ENCODE measurements at places on chromosomes 2 and 18.

DNA sequence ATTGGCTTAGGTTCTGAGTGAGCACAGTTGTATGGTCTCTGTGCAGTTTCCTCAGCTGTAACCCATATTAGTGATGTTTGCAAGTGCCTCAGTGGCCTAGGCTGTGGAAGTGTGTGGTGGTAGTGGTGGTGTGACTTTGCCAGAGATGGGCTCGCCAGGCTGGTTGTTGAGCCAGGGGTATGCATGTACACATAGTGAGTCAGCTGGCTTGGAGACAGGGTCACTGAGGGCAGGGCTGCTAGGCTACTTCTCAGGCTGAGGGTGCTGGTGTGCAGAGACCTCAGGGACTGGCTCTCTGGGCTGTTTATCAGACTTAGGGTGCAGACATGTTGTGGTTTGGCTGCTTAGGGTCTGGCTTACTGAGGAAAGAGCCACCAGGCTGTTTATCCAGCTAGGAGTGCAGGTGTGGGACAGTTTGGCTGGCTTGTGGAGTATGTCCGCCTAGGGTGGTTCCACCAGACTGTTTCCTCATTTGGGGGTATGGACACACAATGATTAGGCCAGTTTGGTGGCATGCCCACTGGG is 15.0 kb downstream of the APLF start:
- no peak for DNase-seq

DNA sequence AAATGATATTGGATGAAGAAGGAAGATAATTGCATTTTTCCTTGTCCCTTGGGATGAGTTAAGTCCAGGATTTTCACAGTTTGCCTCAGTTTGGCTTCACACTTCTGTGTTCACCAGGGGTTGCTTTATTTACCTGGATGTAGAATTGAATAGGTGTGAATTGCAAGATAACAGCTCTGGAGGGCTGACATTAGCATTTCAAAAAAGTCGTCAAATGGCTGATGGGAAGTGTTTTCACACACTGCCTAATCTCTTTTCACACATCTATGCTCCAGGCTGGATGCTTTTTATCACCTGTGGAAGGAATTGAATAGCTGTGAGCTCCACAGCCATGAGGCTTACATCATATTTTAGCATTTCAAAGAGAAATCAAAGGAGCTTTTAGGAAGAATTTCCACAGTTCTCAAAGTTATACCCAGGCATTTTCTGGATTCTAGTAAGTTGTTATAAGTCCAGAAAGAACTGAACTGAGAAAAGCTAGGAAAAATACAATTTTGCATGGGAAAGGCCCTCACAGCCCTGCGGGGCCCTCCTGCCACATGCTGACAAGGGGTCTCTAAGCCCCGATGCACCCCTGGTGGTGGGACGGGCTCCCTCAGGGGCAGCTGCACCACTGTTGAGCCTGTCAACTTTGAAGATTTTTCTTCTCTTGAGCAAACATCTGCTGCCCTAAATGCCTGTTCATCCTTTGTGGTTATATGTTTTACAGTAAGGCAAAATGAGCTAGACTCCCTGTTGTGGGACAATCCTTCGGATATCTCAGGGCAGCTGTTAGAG is 43.9 kb downstream of the TEX51 start:
- DNase-seq = no peak

DNA sequence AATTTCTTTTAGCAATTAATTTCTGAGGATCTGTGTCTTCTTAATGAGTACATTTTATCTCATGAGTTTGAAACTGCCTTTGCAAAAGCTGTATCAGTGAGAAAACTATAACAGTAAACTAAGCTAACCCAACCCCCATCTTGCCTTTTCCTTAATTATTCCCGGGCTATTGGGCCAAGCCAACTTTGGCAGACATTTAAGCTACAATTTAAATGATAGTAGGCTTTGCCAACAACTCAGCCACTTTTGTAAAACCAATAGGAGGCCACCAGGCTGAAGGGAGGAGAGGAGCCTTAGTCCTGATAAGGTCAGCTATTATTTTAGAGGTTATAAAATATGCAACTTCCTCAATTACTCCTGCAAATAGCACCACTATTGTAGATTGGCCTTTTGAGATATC is 218.0 kb upstream of the KCNJ3 start:
- DNase-seq = no peak

DNA sequence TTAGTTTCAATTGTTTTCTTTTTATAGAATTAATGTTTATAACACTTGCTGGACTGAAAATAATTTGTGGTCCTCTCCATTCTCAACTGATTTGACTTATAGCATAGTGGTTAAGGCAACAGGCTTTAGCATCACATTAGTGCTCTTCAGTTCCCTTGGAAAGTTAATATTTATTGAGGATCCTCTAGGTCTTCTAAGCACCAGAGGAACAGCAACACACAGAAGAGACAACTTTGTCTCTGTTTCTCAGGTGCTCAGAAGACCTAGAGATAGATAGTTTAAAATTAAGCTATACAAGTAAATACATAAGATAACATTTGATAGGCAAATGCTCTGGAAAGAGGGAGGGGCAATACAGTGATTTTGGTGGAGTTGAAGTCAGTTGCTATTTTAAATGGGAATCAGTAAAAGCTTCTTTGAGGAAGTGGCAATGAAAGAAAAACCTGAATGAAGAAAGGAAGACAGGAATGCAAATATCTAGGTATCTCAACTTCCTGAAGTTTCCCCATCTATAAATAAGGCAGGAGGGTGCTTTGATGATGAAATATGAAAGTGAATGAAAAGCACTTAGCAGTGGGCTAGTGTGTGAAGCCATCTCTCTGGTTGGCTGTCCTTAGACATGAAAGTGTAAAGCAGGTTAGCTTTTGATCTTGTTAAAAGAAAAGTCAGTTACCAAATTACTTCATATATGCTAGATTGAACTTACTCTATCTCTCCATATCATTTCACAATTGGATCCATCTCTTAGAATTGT is 7.9 kb downstream of the NEUROD1 start:
- DNase-seq = no peak

DNA sequence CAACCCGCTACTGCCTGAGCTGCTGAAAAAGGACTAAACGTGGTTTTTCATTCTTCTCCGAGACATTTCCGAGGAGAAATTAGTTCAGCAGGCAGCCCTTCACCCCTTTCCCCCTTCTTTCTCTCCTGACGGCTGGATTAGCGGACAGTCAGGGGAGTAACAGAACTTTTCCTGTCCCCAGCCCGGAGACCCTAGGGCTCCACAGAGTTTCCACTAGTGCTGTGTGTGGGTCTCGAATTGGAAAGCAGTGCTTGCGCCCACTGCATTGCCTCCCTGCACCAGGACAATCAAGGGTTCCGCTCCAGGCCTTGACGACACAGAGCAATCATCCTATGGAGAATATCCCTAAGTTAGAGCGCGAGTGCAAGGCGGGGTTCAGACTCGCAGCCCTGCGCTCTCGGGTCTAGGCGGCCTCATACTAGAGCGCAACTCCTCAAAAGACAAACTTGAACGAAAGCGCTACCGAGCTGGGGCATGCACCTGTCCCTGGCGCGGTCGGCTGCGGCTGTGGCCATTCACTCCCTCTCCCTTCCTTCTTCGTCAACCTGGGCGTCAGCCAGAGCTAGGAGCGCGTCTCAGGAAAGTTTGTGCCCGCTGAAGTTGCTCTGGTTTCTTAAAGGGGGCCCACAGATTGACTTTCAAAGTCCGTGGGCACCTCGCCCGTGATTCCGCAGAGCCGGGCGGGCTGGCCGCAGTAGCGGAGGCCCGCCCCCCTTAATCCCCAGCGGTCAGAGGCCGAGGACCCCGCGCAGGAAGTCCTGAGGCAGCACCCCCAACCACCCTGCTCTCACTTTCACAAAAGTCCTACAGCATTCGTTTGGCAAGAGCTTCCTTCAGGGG is 801 bp downstream of the OSR1 start:
- DNase-seq = no peak

GRCh38 chr2:113098041-113098440 is 29.4 kb upstream of the IL1RN start:
- DNase-seq = no peak

DNA sequence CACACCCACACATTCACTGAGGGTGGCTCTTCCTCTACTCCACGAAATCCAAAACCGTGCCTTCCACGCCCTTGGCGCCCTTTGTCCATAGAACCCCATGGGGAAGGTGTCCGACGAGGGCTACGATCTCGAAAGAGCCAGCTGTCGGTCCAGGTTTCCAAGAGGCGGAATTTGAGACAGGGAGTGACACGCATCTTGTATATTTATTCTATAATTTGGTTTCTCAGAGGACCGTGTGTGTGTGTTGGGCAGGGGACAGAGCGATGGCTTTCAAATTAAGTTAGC is 726 bp downstream of the C2orf69 start:
- DNase-seq = no peak

DNA sequence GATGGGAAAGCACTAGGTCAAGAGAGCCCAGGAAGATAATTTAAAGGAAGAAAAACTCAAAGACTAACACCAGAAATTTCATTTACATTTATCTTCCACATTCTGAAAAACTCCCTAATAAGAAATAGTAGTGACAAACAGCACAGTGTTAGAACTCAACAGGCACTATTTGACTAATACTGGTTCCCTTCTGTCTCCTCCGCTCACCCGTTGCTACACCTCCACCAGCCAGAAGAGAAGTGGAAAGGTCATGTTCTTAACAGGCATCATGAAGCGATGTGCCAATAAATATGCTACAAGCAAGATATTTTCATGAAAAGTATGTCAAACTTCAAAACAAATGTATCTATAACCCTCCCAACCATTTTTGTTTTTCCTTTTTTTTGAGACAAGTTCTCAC is 5.7 kb downstream of the ROCK1 start:
- no peak for DNase-seq

DNA sequence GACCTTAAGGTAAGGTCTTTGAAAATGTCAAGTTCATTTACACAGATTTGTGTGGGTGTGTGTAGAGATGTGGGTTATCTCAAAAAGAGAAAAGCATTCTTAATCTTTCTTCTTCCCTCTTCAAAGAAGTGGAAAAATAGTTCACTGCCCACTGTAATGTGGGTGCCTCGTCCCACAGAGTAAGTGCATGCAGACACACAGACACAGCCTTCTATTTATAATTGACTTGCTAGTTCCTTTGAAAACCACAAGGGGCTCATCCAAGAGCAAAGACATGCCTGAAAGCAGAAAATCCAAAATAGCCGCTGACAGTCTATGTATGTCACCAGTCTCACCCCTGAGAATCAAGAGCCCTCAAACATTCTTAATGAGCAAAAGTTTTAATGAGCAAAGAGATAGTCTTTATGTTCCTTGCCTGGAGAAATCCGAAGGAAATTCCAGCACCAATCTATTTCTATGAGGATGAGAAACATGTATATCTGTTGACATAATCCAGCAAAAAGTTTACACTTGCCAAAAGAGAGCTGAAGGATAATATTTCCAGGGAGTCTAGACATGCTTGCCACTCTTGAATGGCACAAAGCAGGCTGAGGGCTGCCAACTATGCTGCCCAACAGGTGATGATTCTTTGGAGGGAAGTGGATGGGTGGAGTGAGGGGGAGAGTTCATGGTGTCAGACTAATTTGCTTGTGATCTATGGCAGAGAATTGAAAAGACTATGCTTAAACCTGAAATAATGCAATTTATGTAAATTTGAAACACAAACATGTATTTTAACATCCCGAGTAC is 93.9 kb downstream of the ACVR1 start:
- no peak for DNase-seq

- no peak for DNase-seq
Observed at GRCh38 chr2:71476495-71476894, 23.1 kb downstream of the DYSF start.

GRCh38 chr2:201233192-201233811 is 27.0 kb upstream of the CASP8 start:
- peak; percentile 77 for DNase-seq

DNA sequence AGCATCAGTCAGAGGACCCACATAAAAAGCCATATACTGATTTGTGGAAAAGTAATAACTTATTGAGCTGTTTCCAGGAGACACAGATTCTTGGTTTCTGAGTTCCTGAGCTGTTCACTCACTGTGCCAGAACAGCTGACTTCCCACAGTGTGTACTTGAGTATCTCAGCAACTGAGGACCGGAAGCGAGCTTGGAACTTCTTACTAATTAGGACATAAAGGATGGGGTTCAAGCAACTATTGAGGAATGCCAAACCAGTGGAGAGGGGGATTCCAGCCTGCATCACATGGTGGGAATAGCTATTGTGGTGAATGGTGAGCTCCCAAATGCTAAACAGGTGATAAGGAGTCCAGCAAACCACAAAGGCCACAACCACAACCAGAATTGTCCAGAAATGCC is 16.4 kb downstream of the EEF1B2 start:
- DNase-seq = no peak

DNA sequence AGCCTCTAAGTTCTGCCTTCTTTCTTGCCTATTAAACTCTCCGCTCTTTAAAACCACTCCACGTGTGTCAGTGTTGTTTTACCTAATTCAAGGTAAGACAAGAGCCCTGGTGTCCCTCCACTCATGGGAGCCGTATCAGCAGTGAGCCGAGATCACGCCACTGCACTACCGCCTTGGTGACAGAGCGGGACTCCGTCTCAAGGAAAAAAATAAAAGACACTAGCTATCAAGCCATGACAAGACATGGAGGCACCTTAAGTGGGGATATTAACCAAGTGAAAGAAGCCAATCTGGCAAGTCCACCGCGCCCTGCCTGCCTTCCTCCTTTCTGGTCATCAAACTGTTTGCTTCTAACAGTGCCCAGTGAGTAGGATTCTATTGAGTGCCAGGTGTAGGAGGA is 40.2 kb upstream of the LBH start:
- DNase-seq = no peak

DNA sequence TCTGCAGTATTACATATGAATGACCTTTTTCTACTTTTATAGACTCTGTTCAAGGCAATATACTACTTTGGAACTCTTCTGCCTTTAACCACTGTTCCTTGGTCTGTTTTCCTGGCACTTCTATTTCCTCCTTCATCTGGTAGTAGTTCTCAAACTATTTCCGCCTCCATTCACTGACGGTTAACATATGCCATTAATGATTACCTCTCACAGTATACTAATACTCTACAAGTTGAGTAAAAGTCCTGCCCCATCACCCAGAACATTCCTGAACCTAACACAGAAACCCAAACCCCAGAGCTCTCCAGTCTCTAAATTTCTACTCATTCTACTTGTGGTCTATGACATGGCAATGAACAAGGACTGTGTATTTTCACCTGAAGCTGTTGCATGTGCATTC is 4.5 kb downstream of the GFPT1 start:
- no peak for DNase-seq

DNA sequence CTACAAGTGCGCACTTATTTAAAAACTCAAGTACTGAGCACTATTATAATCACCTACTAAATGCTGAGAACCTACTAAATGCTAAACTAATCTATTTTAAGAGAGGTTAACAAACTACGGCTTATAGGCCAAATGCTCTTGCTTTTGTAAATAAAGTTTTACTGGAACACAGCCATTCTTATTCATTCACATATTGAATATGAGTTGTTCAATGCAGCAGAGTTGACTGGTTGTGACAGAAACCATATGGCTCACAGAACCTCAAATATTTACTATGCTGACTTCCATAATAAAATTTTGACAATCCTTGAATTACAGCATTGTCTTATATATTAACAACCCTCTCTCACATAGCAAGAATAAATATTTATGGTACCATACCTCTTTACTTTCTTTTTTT is 103.2 kb downstream of the ZNF521 start:
- DNase-seq = peak; percentile 29

- DNase-seq = no peak
Observed at GRCh38 chr2:64951306-64951953, 37.8 kb upstream of the SLC1A4 start.

- no peak for DNase-seq
Observed at GRCh38 chr2:216194013-216194412, 84.9 kb downstream of the XRCC5 start.
